ENCODE measurements at places on chromosomes 4 and X.

- no peak for DNase-seq
These were observed 51.1 kb upstream of the PPP2R3B start for GRCh38 chrX:437661-438390.

DNA sequence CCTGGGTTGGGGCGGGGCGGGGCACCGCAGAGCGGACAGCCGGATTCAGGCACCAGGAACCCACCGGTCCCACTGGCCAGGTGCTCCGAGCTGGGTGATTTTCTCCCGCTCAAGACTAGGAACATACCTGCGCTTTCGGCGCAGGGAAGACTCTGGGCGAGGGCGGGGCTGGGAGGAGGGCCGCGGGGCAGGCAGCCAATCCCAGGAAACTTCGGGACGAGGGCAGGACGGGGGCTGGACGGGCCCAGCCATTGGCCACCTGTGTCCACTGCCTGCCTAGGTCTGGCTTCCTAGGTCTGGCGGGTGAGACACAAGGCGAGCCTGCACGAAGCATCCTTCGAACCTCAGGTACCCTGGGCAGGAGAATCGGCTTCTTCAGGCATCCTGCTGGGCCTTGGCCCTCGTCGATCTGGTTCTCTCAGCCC is 274 bp upstream of the ERVMER34-1 start:
- no peak for DNase-seq

DNA sequence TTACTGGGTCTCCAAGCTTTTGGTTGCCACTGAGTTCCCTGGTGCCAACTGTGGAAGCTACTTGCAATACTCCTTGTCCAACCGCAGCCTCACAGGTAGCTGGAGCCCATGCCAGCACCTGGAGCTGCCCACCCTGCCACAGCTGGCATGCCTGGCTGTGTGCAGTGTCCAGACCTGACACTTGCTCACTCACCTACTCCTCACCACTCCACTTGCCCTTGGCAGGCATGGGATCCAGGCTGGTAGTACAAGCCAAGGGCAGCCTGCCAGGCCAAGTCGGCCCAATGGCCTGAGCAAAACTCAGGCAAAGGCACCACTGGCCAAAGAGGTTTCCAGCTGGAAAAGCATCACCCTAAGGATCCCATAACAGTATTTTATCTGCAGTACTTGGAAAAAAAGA is 246.3 kb downstream of the PDGFC start:
- DNase-seq: no peak

DNA sequence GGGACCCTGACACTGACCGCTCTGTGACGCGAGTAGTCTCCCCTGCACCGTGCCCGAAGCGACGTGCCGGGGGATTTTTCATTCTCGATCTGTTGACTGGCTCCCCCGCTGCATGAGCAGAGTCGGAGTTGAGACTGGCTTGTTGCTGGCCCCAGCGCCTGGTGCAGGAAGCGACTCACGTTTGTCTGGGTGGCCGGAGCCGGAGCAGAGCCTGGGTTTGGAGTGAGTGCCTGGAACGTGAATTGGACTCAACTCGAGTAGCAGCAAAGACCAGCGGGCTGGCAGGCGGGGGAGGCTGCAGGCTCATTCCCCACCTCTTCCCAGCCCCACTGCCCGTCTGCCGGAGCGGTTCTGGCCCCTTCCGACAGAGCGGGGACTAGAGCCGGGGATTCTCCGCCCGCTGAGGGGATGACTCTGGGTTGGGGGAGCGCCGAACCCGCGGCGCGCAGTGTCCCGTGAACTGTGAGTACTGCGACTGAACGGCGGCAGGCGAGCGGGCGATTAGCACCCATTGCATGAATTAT is 554 bp downstream of the PCDH7 start:
- DNase-seq: no peak

GRCh38 chr4:69750346-69750745 is 10.1 kb downstream of the SULT1B1 start:
- DNase-seq: no peak

GRCh38 chr4:169362607-169363006 is 91.9 kb upstream of the SH3RF1 start:
- DNase-seq: no peak

- no peak for DNase-seq
These were observed 92.2 kb upstream of the H2AZ1 start for GRCh38 chr4:100042235-100042634.

DNA sequence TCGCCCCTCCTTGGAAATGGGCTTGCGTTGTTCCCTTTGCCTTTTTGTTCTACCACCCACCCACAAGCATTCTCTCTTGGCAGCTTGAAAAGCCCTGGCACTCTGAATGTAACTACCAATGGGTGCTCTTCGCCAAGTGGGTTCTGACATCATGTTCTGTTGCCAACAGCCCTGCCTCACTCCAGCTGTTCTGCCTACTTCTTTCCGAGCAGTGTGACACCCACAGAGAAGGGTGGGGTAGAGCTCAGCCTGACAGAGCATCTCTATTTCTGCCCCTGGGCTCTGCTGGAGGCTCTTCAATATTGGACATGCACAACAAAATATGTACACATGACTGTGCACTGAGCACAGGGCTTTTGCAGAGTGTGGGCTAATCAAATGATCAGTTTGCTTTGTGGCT is 15.6 kb upstream of the EXOSC9 start:
- no peak for DNase-seq

DNA sequence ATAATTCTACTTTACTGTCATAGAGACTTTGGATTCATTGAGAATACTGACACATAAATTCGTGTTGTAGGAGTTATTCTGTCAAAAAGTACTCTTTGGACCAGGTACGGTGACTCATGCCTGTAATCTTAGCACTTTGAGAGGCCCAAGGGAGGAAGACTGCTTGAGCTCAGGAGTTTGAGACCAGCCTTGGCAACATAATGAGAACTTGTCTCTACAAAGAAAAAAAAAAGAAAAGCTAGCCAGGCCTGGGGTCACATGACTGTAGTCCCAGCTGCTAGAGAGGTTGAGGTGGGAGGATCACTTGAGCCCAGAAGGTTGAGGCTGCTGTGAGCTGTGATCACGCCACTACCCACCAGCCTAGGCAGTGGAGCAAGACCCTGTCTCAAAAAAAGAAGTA is 54.9 kb downstream of the WDR19 start:
- no peak for DNase-seq

DNA sequence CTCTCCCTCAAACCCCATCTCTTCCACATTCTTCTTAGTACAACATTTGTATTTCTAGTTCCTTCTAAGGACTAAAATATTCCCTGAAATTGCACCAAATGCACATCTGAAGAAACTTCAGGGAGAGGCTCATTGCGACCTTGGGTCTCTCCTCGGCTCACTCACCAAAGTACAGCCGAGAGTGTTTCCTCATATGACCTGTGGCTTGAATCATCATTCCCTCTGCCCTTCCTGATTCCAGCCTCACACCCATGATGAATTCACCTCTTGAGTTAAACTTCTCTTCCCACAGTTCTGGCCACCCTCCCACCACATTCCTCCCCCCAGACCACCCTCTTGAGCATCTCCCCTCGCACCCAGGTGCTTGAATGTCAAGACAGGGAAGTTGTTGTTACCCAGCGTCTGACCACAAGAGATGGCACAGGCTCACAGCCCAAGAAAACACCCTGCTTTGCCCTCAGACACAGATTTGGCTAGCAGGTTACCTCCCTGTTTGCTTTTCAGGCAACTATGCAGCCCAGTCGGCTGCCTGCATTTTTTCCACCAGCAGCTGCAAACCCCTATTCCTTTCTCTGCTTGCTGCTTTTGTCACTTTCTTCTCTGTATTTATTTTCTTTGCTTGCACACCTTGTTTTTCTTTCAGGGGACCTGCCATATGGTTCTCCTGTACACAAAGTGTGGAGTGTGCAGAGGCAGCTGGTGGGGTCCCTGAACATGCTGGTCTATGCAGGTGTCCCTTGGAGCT is 214.8 kb downstream of the SPATA18 start:
- no peak for DNase-seq

Data from activated CD8-positive, alpha-beta memory T cell treated with anti-CD3 and anti-CD28 coated beads for 1 hour (primary cell).